A549 treated with dexamethasone at 1 μM for 4 hours (cell line): ENCODE measurements at places on chromosomes 5 and 9. TPM values are rescaled to one million over a fixed set of nuclear protein-coding genes. Genes with fewer than 3 reads are reported as not detected.

RASGRF2 gene
- 1.1 to 1.5 TPM (median 1.4 TPM) in 5 replicates for total RNA-seq

CRHBP gene
- total RNA-seq, result 0.11 to 0.24 TPM (median 0.12 TPM) in 3 of 5 replicates, not detected in the others

PCDHGA9 gene
- total RNA-seq, result 0.04 to 0.07 TPM (median 0.05 TPM) in 4 of 5 replicates, not detected in the other

RAB3C gene
- not detected in 5 replicates for total RNA-seq

PAPPA gene
- total RNA-seq, result 21.4 to 40.2 TPM (median 33.9 TPM) in 5 replicates

FOXD4L3 gene
- total RNA-seq, result 0.05 to 0.08 TPM in 2 of 5 replicates, not detected in the others

KLF9 gene
- 3.5 to 5.7 TPM (median 5.2 TPM) in 5 replicates for total RNA-seq

PRUNE2 gene
- 0.02 to 0.13 TPM (median 0.10 TPM) in 4 of 5 replicates, not detected in the other for total RNA-seq

FYB1 gene
- 9.9 to 15.4 TPM (median 12.6 TPM) in 5 replicates for total RNA-seq
